CMK (cell line): ENCODE measurements at places on chromosomes 5 and 9.

GRCh38 chr5:13809921-13810320 is 134.6 kb downstream of the DNAH5 start:
- DNase-seq: no peak

DNA sequence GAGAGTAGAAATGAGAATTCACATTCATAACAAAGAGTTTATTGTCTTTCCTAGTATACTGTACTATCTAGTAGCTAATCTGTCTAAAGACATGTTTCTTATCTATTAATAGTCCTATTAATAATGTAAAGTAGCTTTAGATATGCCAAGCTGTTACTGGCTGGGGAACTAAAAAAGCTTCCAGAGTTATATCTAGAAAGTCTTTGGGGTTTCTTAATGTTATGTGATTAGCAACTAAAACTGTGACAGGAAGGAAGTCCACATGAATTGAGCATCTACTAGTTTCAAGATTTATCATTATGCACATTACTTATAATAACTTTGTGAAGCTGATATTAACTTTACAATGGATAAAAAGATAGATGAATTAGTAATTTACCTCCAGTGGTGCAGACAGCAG is 122.7 kb upstream of the CDKN2B start:
- no peak for DNase-seq

DNA sequence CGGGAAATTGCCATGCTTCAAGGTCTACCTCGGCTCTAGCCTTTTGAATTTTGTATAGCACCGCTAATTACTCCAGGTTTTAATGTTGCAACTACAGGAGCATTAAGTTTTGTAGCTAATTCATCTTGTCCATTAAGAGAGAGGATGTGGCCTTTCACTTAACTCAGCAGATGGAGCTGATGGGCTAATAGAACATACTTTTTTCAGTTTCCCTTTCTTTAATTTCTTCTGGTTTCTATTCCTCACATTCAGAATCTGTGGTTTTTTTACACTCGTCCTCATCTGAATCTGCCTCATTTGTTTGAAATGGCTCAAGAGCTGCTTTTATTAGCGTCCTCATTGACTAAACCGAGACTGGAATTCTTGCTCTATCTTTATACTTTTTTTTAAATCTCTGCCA is 2085.7 kb upstream of the C9orf72 start:
- no peak for DNase-seq

DNA sequence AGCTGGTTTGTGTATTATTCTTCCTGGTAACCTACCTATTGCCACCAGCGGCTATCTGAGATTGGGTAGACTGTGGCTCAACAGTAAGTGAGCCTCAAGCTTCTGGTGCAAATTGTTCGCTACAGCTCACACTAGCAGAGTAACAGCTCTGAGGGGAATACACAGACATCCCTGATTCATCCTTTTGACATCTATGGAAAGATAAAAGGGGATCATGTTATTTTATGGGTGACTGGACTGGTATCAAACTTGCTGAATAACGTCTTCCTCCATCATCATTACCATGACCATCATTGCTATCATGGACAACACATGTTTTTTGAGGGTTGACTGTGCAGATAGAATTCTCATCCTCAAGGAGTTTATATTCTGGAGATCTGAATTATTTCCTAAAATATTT is 129.6 kb downstream of the PIK3R1 start:
- no peak for DNase-seq

DNA sequence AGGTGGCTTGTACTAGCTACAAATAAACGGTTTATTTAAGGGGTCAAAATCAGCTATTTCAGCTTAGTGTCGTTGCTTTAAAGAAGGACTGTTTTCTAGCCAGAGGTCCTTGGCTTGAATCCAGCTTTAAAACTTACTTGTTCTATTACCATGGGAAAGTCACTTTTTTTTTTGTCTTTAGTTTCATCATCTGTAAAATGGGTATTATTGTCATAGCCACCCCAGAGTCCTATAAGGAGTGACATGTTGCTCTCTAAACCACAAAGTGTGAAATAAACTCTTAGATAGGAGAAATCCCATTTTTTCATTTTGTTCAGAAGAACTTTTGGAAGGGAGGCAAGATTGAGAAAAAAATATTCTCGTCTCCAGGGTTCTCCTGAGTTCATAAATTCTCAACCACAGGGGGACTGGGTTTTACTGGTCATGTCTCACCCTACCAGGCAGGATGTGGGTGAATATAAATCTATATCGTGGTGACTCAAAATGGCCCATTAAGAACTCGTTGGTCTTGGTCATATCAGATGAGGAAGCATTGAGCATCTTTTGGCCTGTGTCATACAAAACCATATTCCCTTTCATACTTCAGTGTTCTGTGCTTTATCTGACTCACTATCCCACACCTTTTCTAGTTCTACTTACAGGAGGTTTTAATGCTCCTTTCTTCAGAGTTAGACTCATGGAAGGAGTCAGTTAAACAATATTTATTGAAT is 202.7 kb upstream of the NR3C1 start:
- DNase-seq: no peak

DNA sequence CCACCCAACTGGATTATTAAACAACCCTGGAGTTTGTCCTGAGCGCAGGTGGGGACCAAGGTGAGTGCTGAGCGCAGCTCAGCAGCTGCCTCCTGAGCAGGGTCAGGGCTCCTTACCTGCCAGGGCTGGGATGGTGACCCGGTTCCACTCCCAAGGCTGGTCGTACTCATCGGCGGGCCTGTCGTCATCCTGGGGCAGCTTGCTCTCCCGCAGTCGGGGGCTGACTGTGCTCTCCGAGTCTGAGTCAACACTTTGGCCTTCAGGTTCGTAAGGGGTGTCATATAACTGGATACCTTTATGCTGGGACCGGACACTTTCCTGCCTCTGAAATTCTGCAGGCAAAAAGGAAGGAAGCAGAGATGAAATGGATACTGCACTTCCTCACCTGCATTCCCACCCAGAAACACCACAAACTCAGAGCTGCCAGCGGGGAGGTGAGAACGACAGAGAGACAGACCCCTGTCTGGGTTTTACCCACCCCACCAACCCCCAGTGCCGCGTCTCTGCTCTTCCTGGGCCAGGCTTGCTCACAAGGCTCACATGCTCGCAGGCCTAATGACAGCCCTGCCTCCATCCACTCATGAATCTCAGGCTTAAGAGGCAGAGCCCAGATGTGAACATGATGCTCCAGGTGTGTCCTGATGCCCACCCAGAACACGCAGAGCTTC is 70.7 kb upstream of the SLC25A51 start:
- DNase-seq: no peak

DNA sequence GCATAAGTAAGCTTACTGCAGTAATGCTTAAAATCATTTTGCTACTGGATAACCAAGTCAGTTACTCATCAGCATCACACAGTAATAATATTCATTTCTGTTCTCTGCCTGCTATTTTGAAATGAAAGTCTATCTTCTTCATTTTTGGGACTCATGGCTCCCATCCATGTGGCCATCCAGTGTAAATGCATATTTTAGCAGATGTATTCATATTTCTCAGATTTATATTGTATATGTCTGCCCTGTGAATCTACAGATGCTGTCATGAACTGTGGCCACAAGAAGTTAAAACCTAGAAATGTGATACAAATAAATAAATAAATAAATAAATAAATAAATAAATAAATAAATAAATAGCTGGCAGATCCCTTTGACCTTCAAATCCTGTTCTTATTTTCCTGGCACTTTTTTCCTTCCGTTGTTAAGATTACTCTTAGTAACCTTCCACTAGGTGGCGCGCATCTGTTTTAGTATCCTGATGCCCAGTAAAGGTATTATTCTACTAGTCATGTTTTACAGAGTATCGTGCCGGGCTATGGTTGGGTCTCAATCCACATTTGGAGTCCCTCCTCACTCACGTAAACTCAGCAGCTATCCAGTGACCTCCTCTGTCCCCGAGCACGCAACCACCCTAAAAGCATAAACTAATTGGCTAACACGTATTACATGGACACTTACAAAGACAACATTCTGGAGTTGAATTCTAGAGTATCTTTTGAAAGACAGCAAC is 79.2 kb upstream of the IL7R start:
- peak; percentile 25 for DNase-seq

GRCh38 chr5:1797103-1797800 is 2.4 kb downstream of the MRPL36 start:
- DNase-seq: no peak

GRCh38 chr5:39513236-39513635 is 88.5 kb upstream of the DAB2 start:
- DNase-seq: no peak

GRCh38 chr9:123353984-123354591 is 1.9 kb upstream of the CRB2 start:
- DNase-seq: peak; percentile 63

GRCh38 chr5:173884402-173885053 is 3.6 kb upstream of the CPEB4 start:
- DNase-seq: no peak

DNA sequence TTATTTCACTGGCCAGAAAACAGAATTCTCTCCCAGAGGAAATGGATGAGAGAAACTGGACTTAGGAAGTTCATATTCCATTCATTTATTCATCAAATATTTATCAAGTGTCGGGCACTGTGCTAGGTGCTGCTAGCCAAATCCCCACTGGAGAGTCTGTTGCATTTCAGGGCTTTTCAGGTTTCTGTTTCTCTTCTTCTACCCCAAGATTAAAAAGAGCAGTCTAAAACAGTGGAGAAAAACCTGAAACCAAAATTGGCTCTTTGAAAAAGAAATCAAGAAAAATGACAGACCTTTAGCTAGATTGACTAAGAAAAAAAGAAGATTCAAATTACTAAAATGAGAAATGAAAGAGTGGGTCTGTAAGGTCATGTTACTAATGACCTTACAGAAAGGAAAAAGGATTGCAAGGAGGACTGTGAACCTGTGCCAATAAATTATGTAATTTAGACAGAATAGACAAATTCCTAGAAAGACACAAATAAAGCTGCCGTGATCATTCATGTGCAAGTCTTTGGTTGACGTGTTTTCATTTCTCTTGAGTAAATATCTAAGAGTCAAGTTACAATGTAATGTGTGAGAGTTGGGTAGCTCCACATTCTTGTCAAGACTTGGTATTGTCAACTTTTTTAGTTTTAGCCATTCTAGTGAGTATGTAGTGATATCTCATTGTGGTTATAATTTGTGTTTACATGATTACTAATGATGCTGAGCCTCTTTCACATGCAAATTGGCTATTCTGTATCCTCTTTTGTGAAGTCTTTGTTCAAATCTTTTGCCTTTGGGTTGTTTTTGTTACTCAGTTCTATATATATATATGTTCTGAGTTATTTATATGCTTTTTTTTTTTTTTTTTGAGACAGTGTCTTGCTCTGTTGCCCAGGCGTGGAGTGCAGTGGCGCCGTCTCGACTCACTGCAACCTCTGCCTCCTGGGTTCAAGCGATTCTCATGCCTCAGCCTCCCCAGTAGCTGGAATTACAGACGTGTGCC is 23.7 kb downstream of the SNX30 start:
- DNase-seq: no peak

GRCh38 chr9:22307013-22307711 is 139.5 kb upstream of the DMRTA1 start:
- no peak for DNase-seq

GRCh38 chr5:136656811-136657210 is 291.5 kb upstream of the TRPC7 start:
- DNase-seq: no peak

- no peak for DNase-seq
These were observed 539.7 kb upstream of the DAP start for GRCh38 chr5:11300736-11301135.

DNA sequence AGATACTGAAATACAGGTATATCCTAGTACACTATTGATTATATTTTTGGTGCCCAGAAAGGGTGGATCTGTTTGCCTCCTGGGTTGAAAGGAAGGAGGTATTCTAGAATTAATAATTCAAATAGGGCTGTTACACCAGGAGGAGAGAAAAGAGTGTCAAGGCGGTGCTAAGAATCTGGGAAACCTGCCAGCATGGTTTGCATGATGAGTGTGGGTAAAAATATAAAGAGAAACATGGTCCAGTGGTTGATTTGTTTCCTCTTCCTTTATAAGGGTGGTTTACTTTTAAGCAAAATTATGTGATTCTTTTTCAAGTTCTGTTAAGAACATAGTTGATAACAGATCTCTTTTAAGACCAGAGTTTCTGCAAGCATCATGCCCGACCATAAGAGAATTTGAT is 69.4 kb upstream of the NFIB start:
- DNase-seq: no peak

DNA sequence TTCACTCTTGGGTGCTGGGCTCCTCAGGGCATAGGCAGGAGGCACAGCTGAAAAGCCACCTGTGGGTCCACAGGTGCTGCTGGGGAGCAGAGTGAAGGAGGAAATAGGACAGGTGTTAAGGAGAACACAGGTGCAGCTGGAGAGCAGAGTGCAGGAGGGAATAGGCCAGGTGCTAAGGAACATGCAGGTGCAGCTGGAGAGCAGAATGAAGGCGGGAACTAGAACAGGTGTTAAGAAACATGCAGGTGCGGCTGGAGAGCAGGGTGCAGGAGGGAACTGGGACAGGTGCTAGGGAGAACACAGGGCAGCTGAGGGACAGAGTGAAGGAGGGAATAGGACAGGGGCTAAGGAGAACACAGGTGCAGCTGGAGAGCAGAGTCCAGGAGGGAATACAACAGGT is 43.8 kb upstream of the PLEKHG4B start:
- no peak for DNase-seq

DNA sequence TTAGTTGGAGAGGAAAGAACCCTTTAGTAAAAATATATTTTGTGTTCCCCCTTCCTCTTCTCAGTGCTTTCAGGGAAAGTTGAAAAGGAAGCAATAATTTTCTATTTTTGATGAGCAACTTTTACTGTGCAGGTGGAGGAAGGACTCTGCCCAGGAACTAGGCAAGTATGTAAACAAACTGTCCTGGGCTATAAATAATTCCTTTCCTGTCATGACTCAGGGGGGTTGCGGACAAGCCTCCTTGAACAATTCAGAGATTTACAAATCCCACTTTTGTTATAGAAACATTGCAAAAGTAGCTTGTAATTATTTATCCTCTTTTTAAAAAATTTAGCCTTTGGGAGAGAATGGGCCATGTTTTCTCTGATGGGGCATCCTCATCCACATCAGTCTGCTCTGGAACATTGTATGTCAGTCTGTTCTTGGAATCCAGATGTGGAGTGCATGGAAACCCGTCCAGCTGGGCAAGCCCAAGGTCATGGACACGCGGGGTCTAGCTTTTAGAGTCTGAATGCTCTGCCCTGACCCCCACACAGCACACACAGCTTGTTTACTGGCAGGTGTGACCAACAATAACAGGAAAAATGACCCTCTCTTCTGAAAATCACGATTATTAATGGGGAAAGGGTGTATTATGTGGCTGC is 127.6 kb downstream of the GADD45G start:
- no peak for DNase-seq

DNA sequence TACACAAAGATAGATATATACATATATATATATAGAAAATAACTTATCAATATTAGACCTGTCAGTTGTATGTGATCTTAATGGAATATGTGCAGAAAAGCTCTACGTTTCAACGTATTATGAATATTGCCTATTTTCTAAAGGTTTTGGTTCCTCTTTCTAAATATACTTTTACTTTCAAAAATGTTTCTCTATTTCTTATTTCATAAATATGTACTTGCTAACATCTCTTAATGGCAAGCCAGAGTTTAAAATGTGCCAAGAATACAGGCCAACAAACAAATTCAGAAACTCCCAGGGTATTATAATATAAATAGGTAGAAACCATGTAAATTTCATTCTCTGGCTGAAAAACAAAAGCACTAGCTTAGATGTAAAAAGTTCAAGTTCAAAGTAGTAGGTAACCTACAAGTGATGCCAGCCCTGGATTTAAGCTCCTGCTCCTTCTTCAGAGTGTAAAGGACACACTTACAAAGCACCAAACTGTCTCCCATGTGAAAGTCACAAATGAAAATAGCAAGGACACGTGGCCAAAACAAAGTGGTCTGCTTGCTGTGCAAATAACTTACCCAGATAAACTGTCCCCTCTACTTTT is 685.1 kb upstream of the DMAC1 start:
- DNase-seq: no peak

- no peak for DNase-seq
These were observed 59.0 kb downstream of the PTCH1 start for GRCh38 chr9:95457769-95458168.
